ENCODE measurements at places on chromosomes 5 and 9.

- no peak for DNase-seq
Observed at GRCh38 chr5:1004461-1005248, 3.9 kb upstream of the NKD2 start.

GRCh38 chr9:89892920-89893319 is 288.1 kb downstream of the GADD45G start:
- DNase-seq, result no peak

DNA sequence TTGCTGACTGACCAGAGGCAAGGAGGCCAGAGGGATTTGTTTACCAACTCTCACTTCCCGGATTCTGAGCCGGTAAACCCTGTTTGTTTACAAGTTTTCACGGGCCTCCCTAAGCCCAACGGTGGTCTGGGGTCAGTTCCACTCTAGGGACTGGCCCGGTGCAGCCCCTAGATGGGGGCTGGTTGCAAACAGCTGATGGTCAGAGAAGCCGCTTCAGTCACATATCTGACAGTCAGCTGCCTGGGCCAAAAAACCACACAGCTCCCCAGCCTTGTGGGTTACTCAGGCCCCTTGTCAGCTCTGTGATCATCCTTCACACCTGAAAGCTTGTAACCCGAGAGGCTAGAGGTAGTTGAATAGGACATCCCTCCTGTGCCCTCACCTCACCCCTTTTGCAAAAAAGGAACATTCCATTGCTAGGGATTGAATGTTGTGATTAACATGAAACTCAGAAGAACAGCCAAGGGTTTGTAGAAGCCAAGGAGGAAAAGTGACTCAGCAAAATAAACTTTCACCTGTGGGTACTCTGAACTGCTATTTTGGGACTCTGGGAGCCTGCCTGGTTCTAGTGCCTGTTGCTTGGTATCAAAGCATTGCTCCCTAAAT is 40.4 kb downstream of the SAR1B start:
- DNase-seq, result peak; percentile 22

GRCh38 chr9:126464694-126465441 is 138.2 kb downstream of the MVB12B start:
- DNase-seq, result no peak

DNA sequence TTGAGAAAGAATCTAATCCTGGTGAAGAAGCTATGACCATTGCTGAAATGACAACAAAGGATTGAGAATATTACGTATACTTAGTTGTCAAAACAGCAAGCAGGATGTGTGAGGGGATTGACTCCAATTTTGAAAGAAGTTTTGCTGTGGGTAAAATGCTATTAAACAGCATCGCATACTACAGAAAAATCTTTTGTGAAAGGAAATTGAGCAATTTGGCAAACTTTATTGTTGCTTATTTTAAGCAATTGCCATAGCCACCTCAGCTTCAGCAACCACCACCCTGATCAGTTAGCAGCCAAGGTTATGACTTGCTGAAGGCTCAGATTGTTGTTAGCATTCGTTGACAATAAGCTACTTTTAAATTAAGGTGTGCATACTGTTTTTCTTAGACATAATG is 22.5 kb upstream of the ARL14EPL start:
- no peak for DNase-seq

DNA sequence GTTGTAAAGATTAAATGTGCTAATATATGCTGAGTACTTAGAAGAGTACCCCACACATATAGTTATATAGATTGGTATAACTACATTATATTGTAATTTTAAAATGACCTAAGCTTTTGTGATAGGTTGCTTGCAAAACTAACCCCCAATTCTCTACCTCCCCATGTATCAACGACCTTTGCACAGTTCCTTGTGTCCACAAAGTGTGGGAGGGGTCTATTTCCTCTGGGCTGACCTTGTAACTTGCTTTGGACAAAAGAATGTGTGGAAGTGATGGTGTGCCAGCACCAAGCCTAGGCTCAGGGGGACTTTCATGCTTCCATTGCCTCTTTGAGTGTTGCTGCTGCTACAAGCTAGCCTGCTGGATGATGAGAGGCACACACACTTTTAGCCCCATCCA is 20.6 kb downstream of the C5 start:
- no peak for DNase-seq

- DNase-seq, result no peak
Observed at GRCh38 chr5:159560088-159560487, 229.8 kb upstream of the IL12B start.

DNA sequence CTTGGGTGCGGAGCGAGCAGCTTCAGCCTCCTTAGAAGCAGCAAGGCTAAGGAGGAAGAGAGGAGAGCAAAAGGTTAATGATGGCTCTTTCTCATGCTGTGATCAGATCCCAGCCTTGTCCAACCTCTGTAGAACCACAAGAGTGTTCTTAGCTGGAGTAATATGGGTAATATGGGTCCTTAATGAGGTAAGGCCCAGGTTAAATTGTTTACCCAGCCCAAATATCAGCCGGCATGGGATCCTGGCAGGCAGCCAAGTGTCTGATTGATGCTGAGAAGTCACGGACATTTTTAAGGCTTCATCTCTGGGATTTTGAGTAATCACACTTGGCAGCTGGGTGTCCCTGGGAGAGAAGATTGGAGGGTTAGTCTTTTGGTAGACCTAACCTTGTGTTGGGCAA is 32.3 kb downstream of the GLRA1 start:
- DNase-seq, result no peak

GRCh38 chr5:103315455-103315854 is 56.9 kb downstream of the MACIR start:
- DNase-seq, result no peak
